ENCODE measurements at places on chromosomes 7 and 10.
A peak's percentile ranks its signal among the peaks of the same experiment; 100 is the strongest.

DNA sequence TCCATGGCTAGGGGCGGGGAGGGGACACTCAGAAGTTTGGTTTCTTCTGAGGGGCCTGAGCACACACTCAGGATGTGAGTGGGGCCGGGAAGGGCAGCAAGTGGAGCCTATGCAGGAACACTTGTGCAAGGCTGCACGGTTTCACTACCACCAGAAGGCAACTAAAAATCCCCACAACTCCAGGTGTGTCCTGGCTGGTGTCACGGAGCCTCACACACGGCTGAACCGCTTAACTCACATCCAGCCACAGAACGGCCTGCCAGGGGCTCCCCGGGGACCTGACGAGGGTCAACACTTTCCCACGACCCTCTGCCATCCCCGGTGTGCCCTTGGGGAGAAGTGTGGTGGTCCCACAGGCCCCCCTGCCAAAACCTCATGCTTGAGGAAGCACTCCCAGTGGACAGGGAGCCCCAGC, 173.9 kb downstream of the ELFN1 start:
- DNase-seq = no peak

- DNase-seq = no peak
Observed at GRCh38 chr7:30145426-30145970, 10.7 kb downstream of the MTURN start.

GRCh38 chr10:92091965-92092364, 168.4 kb downstream of the BTAF1 start:
- no peak for DNase-seq

DNA sequence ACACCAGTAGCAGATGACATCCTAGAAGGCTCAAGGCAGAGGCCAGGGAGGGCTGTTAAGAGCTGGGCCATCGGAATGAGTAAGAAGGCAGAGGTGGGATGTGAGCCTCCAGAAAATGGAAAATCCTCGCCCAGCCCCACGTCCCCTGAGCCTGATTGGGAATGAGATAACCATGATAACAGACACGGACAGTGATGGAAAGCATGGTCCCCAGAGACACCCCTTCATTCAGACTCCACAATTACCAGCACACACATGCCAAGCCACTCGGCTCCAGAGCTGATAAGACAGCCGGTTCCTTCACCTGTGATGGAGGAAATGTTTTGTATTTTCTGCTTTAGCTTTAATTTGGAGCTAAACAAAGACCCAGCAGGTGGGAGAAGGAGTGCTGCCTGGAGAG, 106.0 kb downstream of the GRID1 start:
- no peak for DNase-seq

- no peak for DNase-seq
Observed at GRCh38 chr10:119860866-119861607, 11.6 kb downstream of the MCMBP start.

DNA sequence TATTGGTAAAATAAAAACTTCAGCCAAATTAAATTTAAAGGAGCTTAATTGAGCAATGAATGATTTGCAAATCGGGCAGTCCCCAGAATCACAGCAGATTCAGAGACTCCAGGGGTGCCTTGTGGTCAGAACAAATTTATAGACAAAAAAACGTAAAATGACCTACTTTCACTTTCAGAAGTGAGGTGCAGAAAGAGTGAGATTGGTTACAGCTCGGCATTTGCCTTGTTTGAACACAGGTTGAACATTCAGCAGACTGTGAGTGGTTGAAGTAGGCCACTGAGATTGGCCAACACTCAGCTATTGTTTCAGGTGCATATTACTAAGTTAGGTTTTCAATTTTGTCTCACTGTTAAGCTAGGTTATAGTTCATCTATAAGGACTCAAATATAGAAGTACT, 153.4 kb downstream of the BICC1 start:
- peak; percentile 60 for DNase-seq

GRCh38 chr7:55249332-55249731, 115.8 kb upstream of the LANCL2 start:
- no peak for DNase-seq

- no peak for DNase-seq
Observed at GRCh38 chr7:13748998-13749397, 240.5 kb downstream of the ETV1 start.

- DNase-seq = no peak
Observed at GRCh38 chr7:7956531-7957128, 12.0 kb upstream of the GLCCI1 start.

DNA sequence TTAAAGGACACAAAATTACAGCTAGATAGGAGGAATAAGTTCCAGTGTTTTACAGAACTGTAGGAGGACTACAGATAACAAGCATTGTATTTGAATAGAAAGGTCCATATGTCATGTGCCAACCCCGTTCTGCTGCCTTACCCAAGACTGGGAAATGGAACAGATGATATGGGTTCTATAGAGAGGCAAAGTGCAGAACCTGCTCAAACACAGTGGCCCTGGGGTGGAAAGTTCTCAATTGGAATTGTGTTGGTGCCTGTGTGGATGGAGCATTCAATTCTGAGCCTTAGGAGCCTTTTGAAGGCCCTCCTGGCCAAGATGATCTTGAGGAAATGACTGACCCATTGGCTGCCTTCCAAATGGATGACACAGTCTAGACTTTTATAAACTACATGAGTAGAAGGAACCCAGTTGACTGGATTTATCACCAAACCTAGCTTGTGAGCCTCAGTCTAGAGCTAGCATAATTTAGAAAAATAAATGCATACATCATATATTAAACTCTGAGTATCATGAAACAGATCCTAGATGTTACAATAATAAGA, 4.1 kb upstream of the PRSS1 start:
- peak; percentile 76 for DNase-seq

DNA sequence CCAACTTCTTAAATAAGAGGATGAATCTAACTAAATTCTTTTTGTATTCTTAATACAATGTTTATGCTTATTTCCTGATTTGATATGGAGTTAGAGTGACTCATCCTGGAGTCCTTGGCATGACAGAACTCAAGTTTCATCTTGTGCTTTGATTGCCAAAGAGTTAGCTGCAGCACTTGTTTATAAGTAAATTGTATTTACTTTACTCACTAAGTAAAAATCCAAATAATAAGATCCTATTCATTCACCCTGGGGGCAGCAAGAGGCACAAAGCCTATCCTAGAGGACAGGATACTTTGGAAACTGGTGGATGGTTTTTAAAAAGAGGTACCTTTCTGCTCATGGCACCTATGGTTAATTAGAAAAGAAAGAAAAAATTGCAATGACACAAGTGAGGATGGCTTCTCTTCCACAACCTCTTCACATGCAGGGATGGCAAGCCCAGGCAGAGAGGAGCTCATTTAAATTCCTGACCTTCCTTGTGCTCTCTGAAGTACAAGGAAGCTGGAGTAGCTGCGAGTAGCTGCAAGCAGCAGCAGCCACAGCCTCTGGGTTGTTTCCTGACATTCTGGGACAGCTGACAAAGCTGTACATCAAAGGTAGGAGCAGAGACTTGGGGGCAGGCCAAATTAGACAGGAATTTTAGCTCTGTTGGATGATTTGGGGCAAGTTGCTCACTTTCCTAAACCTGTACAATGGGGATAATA, 28.5 kb upstream of the CROT start:
- peak; percentile 14 for DNase-seq

DNA sequence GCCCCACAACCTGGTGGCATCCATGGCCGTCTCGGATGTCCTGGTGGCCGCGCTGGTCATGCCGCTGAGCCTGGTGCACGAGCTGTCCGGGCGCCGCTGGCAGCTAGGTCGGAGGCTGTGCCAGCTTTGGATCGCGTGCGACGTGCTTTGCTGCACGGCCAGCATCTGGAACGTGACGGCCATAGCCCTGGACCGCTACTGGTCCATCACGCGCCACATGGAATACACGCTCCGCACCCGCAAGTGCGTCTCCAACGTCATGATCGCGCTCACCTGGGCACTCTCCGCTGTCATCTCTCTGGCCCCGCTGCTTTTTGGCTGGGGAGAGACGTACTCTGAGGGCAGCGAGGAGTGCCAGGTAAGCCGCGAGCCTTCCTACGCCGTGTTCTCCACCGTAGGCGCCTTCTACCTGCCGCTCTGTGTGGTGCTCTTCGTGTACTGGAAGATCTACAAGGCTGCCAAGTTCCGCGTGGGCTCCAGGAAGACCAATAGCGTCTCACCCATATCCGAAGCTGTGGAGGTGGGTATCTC, 1.1 kb downstream of the HTR5A start:
- DNase-seq = no peak

DNA sequence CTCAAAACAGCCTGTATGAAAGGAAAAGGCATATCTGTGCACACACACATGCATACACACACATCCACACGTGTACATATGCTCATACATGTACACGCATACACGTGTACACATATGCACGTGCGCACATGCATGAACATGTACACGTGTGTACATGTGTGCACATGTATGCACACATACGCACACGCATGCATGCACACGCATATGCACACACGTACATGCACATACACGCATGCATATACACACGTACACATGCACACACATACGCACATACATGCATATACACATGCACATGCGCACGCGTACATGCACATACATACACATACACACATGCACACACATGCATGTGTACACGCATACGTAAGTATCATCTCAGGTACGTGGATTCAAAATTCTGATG, 19.4 kb downstream of the DIP2C start:
- DNase-seq = no peak

GRCh38 chr10:29835055-29835454, 200.3 kb upstream of the SVIL start:
- no peak for DNase-seq

DNA sequence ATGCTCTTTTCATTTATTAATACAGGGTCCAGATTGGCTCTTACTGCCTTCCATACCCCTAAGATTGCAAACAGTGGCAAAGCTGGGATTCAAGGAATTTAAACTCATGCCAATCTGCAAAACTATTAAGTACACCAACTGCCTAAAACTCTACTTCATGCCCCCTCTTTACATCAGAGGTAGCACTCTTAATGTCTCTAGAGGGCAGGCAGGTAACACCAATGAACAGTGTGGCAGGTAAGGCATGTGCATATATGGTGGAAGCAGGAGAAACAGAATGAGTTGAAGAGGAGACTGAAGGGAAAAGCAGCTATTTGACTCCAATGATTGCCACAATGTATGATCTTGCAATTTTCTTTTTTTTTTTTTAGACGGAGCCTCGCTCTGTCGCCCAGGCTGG, 156.7 kb downstream of the BTAF1 start:
- no peak for DNase-seq

DNA sequence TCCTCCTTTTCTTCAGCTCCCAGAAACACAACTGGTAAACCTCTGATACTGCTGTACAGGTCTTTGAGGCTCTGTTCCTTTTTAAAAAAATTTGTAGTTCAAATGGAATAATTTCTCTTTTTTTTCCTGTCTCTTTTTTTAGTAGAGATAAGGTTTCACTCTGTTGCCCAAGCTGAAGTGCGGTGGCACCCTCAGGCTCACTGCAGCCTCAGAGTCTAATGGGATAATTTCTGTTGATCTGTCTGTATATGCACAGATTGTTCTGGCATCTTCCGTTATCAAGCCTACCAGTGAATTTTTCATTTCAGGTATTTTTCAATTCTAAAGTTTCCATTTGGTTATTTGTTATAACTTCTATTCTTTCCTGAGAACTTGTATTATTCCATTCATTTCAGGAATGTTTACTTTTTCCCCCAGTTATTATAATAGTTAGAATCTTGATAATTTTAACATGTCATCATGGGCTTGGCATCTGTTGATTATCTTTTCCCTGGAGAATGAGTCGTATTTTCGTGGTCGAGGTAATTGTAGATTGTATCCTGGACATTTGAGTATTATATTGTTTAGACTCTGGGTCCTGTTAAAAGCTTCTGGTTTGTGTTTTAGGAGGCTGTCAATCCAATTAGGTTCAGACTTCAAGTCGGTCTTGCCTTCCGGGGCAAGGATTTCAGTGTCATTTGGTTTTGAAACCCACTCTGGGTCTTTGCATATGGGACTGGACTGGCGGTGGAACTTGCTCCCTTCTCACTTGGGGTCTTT, 24.5 kb downstream of the CRCP start:
- no peak for DNase-seq

DNA sequence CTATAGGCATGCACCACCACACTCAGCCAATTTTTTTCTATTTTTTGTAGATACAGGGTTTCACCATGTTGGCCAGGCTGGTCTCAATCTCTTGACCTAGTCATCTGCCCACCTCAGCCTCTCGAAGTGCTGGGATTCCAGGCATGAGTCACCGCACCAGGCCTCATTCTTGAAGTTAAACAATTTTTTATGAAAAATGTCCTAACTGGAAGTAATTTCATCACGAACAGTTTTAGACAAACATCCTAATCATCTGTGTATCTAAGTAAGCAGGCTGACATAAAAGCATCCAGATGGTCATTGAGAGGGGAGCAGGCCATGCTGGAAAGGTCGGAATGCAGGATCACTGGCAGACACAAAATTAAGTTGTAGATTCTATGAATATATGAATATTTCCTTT, 269.1 kb downstream of the ZMYND11 start:
- no peak for DNase-seq

DNA sequence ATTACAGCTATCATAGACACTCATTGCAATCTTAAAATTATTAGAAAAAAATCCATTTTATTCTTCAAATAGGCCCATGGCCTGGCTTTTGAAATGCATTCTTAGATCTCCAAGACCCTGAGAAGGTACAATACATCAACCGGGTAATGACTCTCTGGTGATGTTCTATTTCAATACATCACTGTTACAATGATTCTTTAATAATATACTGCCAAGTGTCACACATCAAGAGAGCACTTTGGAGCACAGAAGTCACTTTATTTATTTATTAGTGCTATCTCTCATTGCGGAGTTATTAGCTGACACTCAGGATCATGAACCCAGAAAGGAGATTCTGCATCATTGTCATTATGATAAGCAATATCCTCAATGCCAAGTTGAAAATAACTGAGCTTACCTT, 748.5 kb upstream of the MBL2 start:
- DNase-seq = no peak

GRCh38 chr10:106078895-106079576, 1085.5 kb downstream of the SORCS1 start:
- DNase-seq = no peak

- DNase-seq = no peak
Observed at GRCh38 chr10:110857265-110858171, 14.2 kb upstream of the PDCD4 start.

- peak; percentile 91 for DNase-seq
Observed at GRCh38 chr10:35005868-35006267, 84.3 kb downstream of the CUL2 start.

- DNase-seq = no peak
Observed at GRCh38 chr7:12982178-12982577, 294.7 kb downstream of the ARL4A start.

- peak; percentile 74 for DNase-seq
Observed at GRCh38 chr10:47058961-47059391, 147.7 kb downstream of the PTPN20 start.

Data from Daoy (cell line).